ENCODE measurements at places on chromosomes 11 and 22. TPM values are rescaled to one million over a fixed set of nuclear protein-coding genes. Genes with fewer than 3 reads are reported as not detected.

The APOA4 gene
- total RNA-seq = not detected

- DNase-seq = no peak
Measured at GRCh38 chr11:19422276-19422675, 181.5 kb upstream of the E2F8 start.

The BIRC3 gene
- total RNA-seq = 1.7 TPM

GRCh38 chr11:33959855-33960400 lies 68.1 kb upstream of the LMO2 start:
- no peak for DNase-seq
